Germinal center (tissue), 1 donor: ENCODE measurements at places on chromosomes 12 and 14.

DNA sequence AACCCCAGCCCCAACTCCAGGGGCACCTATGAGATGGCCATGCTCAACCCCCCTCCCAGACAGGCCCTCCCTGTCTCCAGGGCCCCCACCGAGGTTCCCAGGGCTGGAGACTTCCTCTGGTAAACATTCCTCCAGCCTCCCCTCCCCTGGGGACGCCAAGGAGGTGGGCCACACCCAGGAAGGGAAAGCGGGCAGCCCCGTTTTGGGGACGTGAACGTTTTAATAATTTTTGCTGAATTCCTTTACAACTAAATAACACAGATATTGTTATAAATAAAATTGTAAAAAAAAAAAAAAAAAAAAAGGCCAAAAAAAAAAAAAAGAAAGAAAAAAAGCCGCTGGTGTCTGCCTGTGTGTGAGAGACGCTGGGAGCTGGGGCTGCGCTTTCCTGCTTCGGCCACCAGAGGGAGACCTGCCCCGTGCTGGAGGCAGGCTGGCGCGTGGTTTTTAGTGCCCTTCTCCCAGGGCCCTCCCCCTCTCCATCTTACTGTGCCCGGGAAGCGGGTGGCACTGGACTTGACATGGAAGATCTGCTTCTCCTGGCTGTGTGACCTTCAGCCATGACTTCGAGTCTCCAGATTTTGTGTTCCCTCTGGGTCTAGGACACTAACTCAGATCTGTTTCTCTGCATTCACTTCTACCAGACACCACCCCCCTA, 3.4 kb upstream of the NXPH4 start:
- peak; percentile 88 for DNase-seq

- no peak for DNase-seq
Measured at GRCh38 chr12:65900912-65901672, 76.8 kb downstream of the HMGA2 start.

DNA sequence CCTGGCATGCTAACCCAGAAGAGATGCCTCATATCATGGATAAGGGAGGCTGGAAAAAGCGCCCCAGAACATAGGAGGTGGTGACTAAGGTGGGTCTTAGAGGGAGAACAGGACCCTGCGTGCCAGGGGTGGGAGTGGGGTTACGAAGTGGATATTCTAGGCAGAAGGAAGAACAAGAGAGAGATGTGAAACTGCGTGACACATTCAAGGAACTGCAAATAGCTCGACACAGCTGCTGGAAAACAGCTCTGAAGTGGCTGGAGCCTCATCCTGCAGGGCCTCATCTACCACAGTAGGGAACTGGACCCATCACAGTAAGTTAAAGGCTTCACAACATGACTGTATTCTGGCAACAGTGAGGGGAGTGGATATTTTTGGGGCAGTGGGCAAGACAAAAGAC, 61.1 kb downstream of the RNF34 start:
- no peak for DNase-seq

DNA sequence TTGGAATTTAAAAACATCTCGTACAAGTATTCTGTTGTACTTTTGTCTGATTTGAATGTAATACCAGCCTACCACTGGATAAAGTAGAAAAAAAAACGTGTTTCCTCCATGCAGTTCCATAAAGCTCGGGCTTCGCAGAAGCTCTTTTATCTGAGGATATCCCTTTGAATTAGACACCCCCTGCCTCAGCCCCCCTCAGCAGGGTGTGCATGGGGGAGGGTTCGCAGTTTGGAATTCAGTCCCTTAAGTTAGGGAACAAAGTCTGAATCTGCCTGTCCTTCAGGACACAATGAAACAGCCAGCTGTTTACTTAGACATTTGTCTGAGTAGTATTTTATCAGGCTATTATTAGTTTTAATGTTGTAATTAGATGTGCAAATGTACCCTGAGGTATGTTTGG, 234.0 kb upstream of the CAND1 start:
- DNase-seq = no peak

DNA sequence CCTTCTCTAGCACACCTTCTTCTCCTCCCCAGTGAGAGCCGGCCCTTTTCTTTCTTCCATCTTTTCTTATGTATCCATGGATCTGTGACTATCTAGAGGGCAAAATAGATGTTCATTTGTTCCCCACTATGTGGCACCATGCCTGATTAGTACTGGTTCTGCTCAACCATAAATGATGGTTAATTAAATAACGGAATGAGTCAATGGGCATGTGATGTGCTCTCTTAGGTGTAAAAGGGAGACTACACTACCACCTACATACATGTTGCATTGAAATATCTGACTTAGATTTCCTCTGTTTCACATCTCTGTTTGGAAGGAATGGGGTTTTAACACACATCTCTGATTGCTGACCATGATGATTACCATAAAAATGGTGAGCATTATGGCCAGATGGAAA, 116.5 kb downstream of the BTG1 start:
- DNase-seq = no peak

- DNase-seq = no peak
Measured at GRCh38 chr14:21275261-21275858, 4.5 kb upstream of the RPGRIP1 start.

- DNase-seq = no peak
Measured at GRCh38 chr12:49413796-49414195, 46.5 kb downstream of the SPATS2 start.

DNA sequence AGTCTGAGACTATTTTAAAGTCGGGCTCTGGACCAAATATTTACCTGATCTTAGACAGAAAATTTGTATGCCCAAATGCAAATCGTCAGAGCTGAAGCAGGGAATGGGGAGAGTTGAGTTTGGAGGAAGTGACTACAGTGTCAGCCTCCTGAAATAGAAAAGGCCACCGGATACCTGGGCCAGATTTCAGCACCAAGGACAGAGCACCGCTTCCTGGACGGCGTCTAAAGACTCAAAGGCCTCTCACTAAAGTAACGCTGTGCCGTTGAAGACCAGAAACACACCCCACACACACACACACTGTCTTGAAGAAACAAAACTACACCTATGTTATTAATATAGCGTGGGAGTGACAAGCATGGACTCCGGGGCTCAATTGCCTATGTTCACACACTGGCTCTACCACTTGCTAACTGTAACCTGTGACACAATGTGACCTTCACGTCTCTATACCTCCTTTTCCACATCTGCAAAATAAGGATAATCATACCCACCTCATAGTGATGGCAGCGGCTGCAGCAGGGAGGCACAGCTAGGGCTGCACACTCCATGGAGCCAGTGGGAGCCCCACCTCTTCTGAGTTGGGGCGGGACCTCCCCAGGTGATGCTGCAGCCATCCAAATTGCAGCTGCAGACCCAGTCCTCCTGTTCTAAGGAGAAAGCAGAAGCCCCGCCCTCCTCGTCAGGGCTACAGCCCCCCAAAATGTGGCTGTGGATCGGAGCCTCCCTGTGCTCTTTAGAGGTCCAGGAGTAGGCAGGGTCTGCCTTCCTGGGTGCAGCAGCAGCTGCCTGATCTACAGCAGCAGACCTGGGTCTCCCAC, 35.6 kb downstream of the KRT76 start:
- peak; percentile 33 for DNase-seq

DNA sequence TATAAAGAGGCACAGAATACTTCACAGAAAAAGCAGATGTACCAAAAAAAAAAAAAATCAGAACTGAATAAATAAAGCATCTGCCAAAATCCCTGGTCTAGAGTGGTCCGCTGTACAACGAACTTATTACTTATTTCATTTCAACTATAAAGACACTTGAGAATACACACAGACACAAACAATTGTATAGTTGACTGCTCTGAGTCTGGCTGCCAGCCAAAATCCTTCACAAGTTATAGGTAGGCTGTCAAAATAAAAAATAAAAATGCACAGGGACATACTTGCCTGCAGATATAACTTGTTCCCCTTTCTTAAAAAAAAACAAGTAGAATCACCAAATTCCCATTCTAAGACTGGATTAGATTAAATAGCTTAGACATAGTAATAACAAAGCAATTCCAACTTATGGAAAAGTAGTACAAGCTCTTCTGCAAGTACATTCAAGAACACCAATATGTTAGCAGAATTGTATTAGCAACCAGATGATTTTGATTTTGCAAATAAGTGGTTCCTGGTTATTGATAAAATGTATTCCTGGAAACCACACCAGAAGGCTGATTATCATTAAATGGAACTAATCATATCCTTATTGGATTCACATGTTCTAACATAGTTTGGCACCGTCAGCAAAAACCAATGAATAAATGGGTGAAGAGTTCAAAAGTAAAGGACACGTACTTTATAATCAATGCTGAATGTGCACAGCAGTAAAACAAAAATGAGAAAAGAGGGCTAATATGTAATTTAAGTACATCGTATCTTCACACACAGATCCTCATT, 248.5 kb downstream of the NELL2 start:
- DNase-seq = no peak

- no peak for DNase-seq
Measured at GRCh38 chr14:23125933-23126524, 7.0 kb upstream of the CEBPE start.

- DNase-seq = no peak
Measured at GRCh38 chr12:70854138-70854537, 66.4 kb downstream of the PTPRR start.

DNA sequence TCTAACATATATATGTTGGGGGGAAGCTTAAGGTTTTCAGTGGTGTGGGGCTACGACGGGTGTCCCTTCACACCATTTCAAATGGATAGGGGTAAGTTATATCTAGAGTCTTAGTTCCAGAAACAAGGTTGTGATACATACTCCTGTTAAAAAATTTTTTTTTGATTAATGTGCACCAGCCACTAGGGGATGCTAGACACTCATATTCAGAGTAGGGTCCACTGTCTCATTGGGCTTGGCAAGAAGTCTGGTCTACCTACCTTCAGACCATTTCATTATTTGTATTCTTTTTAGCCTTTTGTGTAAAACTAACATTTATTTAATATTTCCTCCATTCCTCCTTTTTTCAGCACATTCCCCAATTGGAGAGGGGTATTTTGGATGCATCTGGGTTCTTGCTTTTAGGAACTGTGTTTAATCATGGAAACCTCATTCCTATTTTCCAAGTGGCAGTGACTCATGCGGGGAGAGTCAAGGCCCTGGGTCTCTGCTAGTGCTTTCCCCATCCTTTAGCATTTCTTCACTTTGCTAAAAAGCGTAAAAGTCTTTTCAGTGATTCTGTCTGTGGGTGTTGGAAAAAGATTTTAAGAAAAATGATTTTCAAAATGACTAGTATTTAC, 33.4 kb downstream of the ANO4 start:
- no peak for DNase-seq

DNA sequence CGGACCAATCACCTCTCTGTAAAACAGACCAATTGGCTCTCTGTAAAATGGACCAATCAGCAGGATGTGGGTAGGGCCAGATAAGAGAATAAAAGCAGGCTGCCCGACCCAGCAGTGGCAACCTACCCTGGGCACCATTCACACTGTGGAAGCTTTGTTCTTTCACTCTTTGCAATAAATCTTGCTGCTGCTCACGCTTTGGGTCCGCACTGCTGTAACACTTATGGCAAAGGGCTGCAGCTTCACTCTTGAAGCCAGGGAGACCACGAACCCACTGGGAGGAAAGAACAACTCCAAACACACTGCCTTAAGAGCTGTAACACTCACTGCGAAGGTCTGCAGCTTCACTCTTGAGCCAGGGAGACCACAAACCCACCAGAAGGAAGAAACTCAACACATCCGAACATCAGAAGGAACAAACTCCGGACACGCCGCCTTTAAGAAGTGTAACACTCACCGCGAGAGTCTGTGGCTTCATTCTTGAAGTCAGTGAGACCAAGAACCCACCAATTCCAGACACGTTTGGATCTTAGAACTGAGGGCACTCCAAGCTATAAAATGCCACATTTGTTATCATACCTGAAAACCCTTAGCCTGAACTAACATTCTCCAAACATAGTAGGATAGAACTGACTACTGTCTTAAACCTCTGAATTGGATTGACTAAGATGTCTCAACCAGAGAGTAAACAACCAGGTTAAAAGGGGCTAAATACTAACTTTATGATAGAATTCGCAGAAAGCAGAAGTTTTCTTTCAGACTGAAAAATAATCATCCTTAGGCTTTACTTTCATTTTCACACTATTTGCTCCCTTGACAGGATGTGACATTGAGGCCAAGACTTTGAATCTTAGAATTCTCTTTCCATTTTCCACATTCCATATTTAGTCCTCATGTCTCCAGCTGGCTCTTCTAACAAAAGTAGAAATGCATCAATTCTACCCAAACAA, 33.6 kb downstream of the CDKL1 start:
- peak; percentile 33 for DNase-seq

GRCh38 chr12:132772606-132773005, 11.0 kb upstream of the ANKLE2 start:
- DNase-seq = peak; percentile 71

GRCh38 chr14:68262567-68262966, 443.0 kb downstream of the RAD51B start:
- no peak for DNase-seq

DNA sequence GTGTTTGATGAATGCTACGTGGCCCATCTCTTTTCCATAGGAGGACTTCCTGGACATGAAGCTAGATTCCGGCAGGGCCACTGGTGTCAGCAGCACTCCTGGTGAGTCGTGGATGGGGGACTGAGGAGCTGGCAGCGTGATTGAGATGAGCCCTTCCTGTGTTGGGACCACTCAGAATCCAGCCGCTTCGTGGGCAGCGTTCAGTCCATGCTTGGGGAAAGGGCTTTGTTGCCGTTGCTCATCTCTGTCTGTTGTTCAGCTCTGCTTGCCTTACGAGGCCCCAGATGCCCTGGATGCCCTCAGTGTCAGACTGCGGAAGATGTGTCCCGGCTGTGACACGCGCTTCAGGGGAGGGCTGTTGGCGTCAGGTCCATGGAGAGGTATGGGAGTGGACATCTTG, 127.1 kb upstream of the RTL1 start:
- DNase-seq = no peak

DNA sequence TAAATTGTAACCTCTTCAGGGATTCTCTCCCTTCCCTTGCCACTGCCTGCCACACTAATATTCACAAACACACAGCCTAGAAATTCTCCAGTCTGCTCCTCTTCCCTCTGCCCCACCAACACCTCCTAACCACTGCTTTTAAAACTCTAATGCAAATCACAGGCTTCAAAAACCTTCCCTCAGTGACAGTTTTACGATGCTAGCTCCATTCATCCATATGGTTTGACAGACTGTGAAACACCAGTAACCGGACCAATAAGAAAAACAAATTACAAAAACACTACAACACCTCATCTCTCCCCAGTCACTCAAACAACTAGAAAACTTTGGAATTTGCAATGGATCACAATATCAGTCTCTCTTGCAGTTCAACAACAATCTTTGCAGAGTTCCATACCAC, 5.7 kb downstream of the DPF3 start:
- no peak for DNase-seq

- DNase-seq = no peak
Measured at GRCh38 chr14:101590616-101591015, 29.3 kb downstream of the DIO3 start.

DNA sequence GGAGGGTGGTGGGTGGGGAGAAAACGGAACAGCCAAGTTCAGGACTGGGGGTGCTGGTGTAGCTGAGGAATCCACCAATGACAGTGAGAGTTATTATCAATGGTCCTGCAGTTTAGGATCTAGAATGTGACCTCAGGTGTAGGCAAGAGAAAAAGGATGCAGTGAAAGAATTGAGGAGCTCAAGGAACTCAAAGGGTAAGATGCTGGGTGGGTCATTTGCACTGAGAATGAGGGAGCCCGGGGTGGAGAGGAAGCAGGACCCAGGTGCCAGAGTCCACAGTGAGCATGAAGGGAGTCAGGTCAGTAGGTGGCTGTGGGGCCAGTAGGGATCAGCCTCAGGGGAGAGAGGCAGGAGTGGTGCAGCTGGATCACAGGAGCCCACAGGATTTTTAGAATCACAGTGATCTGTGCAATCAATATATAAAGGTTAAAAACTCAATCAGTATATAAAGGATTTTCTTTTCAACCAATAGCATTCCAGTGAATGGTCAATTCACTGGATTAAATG, 3.2 kb upstream of the KRT7 start:
- no peak for DNase-seq
